ENCODE measurements at places on chromosomes 1 and 21. TPM values are rescaled to one million over a fixed set of nuclear protein-coding genes. Genes with fewer than 3 reads are reported as not detected.

DNA sequence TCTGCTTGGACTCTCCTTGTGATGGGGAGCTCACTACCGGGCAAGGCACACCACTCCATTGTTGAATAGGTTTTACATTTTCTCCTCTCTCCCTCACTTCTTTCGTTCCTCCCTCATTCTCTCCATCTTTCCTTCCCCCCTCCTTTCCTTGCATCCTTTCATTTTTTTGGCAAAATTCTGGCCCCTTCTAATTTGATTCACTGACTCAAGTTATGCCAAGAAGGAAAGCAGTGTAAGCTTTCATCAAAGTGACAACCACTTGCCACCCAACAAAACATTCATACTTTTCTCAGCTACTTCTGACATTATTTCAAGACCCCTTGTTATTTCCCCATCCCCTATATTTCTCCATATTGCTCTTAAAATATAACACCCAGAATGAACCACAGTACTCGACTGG is 68.4 kb downstream of the CACNA1E start:
- DNase-seq: no peak
- H3K4me3 ChIP-seq: no peak overlapping the region
- H3K4me1 ChIP-seq: peaks cover 9% of the 10 kb centered on the region
- no peaks in the 10 kb centered on the region for H3K27me3 ChIP-seq

DNA sequence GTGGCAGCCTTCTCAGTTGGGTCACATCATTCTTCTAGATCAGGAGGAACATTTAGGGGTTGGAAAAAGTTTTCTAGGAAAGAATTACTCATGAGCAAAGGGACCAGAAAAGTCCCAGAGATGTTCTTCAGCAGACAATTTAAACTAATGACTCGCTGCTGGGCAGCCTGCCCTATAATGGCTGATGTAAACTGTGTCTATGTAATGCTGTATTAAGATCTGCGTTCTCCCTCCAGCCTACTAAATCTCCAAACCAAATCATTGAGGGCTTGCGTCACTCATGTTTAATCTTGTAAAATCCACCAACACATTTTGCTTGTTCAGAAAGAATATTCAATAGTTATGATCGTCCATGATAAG is 92.1 kb downstream of the LRRC8C start:
- no peak for DNase-seq
- no peak overlapping the region for H3K4me3 ChIP-seq
- H3K27ac ChIP-seq: no peak overlapping the region
- H3K36me3 ChIP-seq: no peaks in the 10 kb centered on the region
- H3K4me1 ChIP-seq: no peaks in the 10 kb centered on the region

Gene AGPAT3
- 2.1 TPM for polyA plus RNA-seq

Gene CD247
- polyA plus RNA-seq: 1.2 TPM

Gene SLAMF7
- 0.11 TPM for polyA plus RNA-seq

- no peak overlapping the region for H3K4me3 ChIP-seq
- no peak for DNase-seq
- no peaks in the 10 kb centered on the region for H3K27me3 ChIP-seq
- no peak overlapping the region for H3K27ac ChIP-seq
- H3K4me1 ChIP-seq: no peaks in the 10 kb centered on the region
Measured at GRCh38 chr1:204439621-204440375, 28.2 kb upstream of the PPP1R15B start.

Gene VAV3
- 3.4 TPM for polyA plus RNA-seq

DNA sequence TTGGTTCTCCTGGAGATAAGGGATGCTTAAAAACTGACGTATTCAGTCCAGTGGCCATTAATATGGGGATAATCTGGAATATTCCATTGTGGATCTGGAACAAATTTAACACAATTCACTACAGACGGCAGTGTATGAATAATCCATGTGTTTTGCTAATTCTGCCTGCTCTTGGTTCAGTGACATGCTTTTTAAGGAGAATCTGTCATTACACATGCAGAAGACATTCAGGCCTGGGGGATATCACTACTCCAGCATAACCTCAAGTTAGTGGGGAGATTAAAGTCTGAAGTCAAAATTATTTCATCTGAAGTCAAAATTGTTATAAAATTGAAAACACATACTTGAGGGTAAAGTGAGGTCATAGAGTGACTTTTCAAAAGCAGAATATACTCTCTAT is 789.3 kb downstream of the USP25 start:
- 0 out of 2 replicates have a peak, but pooled peaks cover 4% of the 10 kb centered on the region for H3K36me3 ChIP-seq
- H3K27ac ChIP-seq: no peak overlapping the region
- H3K4me3 ChIP-seq: no peak overlapping the region
- no peaks in the 10 kb centered on the region for H3K27me3 ChIP-seq

DNA sequence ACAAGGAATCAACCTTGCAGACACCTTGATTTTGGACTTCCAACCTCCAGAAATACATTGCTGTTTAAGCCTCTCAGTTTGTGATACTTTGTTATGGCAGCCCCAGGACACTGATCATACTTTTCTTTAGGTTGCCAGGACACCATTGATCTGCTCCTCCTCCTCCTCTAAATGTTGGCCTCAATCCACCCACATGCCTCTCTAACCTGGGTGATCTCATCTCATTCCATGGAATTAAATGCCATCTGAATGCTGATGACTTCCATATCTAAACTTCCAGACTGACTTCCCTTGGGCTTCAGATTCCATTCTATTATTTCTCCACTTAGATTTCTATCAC is 7.4 kb upstream of the PPP1R15B start:
- no peak overlapping the region for H3K27ac ChIP-seq
- H3K36me3 ChIP-seq: no peaks in the 10 kb centered on the region
- H3K27me3 ChIP-seq: no peaks in the 10 kb centered on the region
- peaks cover 12% of the 10 kb centered on the region for H3K4me1 ChIP-seq

DNA sequence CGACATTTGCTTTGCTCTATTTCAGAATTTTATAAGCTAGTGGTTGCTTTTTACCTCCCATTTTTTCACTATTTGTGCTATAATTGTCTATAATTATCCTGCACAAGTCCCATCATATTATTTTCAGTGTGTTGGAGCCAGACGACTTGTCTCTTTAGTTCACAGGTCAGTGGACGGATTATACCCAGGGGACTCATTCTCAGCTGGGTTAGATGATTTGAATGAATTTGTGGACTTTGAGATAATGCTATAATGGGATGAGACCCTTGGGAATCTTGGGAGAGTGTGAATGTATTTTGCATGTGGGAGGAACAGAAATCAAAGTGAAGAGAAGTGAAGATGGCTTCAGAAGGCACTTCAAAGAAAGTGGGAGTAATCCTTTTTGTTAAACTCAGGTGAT is 31.5 kb upstream of the KCNK1 start:
- no peaks in the 10 kb centered on the region for H3K4me1 ChIP-seq
- H3K36me3 ChIP-seq: 0 out of 2 replicates have a peak, but pooled peaks cover 6% of the 10 kb centered on the region
- H3K4me3 ChIP-seq: no peak overlapping the region
- H3K27ac ChIP-seq: no peak overlapping the region
- peaks cover 14% of the 10 kb centered on the region for H3K27me3 ChIP-seq

Gene TNFRSF25
- 13.6 TPM for polyA plus RNA-seq

DNA sequence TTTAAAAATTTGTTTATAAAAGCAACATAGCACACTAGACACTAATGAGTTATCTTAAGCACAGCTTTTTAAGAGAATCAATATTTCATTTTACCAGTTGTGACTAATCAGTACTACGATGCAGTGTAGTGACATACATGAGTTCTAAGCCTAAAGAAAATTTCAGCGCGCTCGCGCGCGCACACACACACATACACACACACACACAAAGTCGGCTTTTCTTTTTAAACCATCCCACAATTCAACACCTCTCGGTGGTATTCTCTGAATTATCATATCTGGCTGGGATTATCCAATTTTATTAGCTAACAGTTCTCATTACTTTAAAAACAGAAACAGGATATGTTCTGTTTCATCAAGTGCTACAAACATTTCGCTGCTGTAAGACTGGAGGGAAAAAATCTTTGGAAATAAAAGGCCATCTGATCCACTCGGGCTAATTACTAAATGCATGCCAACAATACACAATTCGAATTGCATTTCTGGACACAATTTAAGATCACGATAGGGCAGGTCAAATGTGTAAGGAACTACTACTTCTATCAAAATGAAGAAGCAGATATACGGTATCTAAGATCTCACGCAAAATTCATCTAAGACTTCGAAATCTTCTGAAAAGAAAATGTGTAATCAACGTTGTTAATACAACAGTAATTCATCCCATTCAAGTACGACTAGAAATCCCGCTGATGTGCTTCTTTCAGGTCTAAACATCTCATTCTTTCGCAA is 1.2 kb downstream of the TUT4 start:
- peak overlapping the region; percentile 87 for H3K4me3 ChIP-seq
- no peaks in the 10 kb centered on the region for H3K36me3 ChIP-seq
- H3K4me1 ChIP-seq: peaks cover 29% of the 10 kb centered on the region
- no peaks in the 10 kb centered on the region for H3K27me3 ChIP-seq
- no peak overlapping the region for H3K27ac ChIP-seq
- DNase-seq: peak; percentile 39

DNA sequence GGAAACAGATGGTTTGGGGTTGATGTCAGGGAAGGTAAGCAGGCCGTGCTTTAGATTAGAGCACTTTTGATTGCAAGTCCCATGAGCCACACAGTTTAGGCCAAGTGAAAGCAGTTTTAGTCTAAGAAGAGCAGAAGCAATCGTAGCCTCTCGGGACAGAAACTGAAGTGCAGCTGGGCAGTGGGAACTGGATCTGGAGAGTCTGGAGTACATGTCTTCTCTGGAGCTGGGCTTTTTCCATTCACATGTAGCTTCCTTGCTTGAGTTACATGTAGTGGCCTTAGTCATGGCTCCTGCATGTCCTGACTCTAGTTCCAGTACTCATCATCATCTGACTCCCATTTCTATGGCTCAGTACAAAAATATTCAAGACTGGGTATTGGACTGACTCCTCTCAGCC is 16.7 kb downstream of the CAMTA1 start:
- H3K4me1 ChIP-seq: peaks cover 12% of the 10 kb centered on the region
- no peak for DNase-seq
- H3K36me3 ChIP-seq: no peaks in the 10 kb centered on the region
- H3K27me3 ChIP-seq: no peaks in the 10 kb centered on the region
- no peak overlapping the region for H3K4me3 ChIP-seq

- H3K36me3 ChIP-seq: no peaks in the 10 kb centered on the region
- no peak overlapping the region for H3K4me3 ChIP-seq
- no peak for DNase-seq
- H3K4me1 ChIP-seq: peaks cover 8% of the 10 kb centered on the region
- no peaks in the 10 kb centered on the region for H3K27me3 ChIP-seq
- H3K27ac ChIP-seq: no peak overlapping the region
Measured at GRCh38 chr1:51433972-51434510, 85.0 kb downstream of the EPS15 start.

Gene SLAMF8
- not detected for polyA plus RNA-seq

DNA sequence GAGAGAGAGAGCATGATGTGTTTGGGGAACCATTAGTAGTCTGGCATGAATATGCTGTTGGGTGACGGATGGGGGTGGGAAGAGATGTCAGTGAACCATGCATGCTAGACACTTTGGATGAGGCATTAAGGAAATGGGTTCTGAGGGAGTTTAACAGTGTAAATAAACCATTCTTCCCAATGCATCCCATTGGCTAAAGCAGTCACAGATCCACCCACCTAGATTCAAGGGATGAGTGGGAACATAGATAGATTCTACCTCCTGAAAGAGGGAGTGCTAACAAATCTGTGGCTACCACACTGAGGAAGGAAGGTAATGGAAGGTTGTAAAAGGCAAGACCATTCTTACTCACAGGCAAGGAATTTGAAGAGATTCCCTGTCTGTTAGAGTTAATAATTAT is 129.8 kb upstream of the CACNA1E start:
- no peaks in the 10 kb centered on the region for H3K27me3 ChIP-seq
- H3K4me1 ChIP-seq: no peaks in the 10 kb centered on the region
- DNase-seq: no peak
- H3K36me3 ChIP-seq: no peaks in the 10 kb centered on the region
- no peak overlapping the region for H3K27ac ChIP-seq
- H3K4me3 ChIP-seq: no peak overlapping the region

Gene GBP6
- not detected for polyA plus RNA-seq

DNA sequence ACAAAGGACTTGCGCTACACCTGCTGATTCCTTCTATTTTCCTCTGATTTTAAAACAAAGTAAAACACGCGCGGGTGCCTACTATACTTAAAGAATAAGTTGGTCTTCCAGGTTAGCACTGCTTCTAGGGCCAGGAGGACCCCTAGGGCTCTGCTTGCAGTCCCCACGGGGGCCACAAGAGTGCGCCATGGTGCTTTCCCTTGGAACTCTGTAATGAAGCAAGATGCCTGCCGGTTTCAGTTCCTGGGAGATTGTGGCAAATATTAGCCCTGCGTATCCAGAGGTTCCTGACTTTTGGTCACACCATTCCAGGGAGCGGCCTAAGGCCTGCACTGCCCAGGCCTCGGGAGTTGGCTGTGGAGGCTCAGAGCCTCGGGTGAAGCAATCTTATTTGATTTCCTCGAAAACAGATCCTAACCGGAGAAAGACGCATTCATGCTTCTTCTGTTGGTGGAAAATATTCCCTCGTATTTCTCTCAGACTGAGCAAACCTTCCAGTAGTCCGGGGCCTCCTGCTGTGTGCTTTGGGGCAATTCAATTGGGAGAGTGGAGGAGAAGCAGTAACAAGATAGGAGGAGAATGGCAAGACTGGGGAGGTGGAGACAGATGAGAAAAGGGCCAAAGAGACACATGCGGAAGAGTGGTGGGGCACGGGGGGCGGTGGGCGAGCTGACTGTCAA is 25.3 kb downstream of the ADAM30 start:
- DNase-seq: peak; percentile 93
- H3K4me1 ChIP-seq: no peaks in the 10 kb centered on the region
- no peaks in the 10 kb centered on the region for H3K27me3 ChIP-seq
- H3K36me3 ChIP-seq: no peaks in the 10 kb centered on the region
- no peak overlapping the region for H3K27ac ChIP-seq

Gene ZMYND12
- 0.90 TPM for polyA plus RNA-seq

Gene SLC2A5
- not detected for polyA plus RNA-seq

GRCh38 chr1:71312545-71312944 is 231.7 kb upstream of the ZRANB2 start:
- no peaks in the 10 kb centered on the region for H3K27me3 ChIP-seq
- no peak overlapping the region for H3K27ac ChIP-seq
- no peak for DNase-seq
- H3K4me1 ChIP-seq: no peaks in the 10 kb centered on the region
- peaks cover 5% of the 10 kb centered on the region for H3K36me3 ChIP-seq

- H3K4me3 ChIP-seq: no peak overlapping the region
- H3K36me3 ChIP-seq: no peaks in the 10 kb centered on the region
- DNase-seq: no peak
- H3K27ac ChIP-seq: no peak overlapping the region
- no peaks in the 10 kb centered on the region for H3K4me1 ChIP-seq
- H3K27me3 ChIP-seq: no peaks in the 10 kb centered on the region
Measured at GRCh38 chr1:206714331-206715058, 29.8 kb downstream of the MAPKAPK2 start.

Gene IGSF5
- 4.4 TPM for polyA plus RNA-seq

- H3K4me1 ChIP-seq: peaks cover 10% of the 10 kb centered on the region
- H3K27me3 ChIP-seq: no peaks in the 10 kb centered on the region
- no peak overlapping the region for H3K4me3 ChIP-seq
- H3K36me3 ChIP-seq: no peaks in the 10 kb centered on the region
- H3K27ac ChIP-seq: no peak overlapping the region
Measured at GRCh38 chr1:243179720-243180119, 75.4 kb downstream of the CEP170 start.

- no peak overlapping the region for H3K4me3 ChIP-seq
- peaks cover 60% of the 10 kb centered on the region for H3K27me3 ChIP-seq
- no peak overlapping the region for H3K27ac ChIP-seq
- 0 out of 2 replicates have a peak, but pooled peaks cover 6% of the 10 kb centered on the region for H3K4me1 ChIP-seq
Measured at GRCh38 chr1:39657923-39658485, 13.9 kb downstream of the NT5C1A start.

Gene S100A3
- polyA plus RNA-seq: not detected

All from GM23338 (cell line).